ENCODE measurements at places on chromosomes 2 and 18.

GRCh38 chr18:43484710-43485109 is 207.4 kb upstream of the SYT4 start:
- DNase-seq = no peak

DNA sequence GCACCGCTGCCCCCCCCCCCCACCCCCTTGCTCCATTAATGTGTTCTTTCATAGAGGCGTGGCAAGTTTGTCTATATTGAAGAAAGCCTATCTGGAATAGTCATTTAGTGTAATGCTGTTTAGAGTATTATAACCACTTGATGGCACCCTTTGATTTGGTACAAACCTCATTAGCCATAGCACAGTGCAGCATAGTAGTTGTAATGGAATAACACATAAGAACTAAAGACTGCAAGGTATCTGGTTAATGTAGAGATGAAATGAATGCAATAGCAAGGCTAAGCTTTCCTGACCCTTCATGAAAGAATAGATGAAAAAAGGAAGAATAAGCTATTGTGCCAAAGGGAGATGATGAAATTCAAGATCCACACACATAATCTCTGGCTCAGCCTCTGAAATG is 81.9 kb downstream of the EHBP1 start:
- DNase-seq = no peak

DNA sequence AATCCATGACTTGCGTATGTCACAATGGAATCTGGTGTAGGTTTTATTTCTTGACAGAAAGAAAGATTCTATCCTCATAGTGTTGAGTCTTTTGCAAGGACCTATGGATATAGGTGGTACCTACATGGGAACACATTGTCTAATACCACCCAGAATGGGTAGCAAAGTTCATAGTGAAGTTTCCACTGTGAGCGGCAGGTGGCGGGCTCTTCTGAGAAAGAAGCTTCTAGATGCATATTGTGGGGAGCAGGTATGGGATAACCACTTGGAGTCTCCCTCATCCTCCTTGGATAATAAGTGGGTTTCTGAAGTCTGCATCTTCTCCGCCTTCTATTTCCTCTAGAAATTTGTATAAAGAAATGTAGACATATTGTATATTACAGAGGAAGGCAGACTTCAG is 44.9 kb downstream of the LINC00305 start:
- no peak for DNase-seq

DNA sequence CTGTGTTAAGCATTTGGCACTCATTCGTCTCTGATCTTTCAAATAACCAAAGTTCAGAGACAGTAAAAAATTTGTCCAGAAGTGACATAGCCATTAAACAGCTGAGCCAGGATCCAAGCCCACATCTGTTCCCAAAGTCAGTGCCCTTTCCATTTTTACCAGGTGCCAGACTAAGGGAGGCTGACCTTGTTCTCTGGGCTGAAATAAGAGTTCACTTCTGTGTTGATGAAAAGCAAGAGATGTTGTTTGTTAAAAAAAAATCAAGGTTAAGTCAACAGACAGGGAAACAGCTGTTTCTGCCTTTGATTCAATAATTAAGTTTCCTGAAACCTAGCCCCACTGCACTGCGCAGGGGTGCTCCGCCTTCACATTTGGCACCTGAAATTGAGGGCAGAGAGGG is 117.1 kb downstream of the PRKRA start:
- no peak for DNase-seq

DNA sequence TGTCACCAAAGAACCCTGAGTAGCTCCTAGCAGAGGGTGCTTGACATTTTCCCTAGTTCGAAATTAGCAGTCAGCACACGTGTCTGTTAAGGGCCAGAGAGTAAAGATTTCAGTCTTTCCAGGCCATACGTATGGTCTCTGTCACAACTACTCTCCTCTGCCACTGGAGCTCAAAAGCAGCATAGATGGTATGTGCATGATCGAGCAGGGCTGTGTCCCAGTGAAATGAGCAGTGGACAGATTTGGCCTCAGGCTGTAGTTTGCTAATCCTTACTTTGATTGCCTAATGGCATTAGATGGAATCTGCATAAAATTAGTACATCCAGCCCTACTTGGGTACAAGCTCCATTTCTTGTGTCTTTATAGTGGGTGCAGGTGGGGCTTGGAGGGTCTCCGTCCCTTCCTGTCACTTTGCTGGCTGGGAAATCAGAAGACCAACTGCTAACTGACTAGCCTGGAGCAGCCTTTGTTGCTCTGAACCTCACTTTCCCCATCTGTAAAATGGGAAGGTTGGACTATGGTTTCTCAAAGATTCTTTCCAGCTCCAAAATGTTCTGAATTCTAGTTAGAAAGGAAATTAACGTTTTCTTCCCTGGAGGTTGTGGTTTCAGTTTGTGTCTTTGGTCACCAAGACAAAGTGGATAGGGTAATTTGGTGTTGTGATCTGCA is 108.5 kb downstream of the GLI2 start:
- DNase-seq = no peak

- no peak for DNase-seq
These were observed 18.6 kb upstream of the TXNDC2 start for GRCh38 chr18:9867071-9867594.

- DNase-seq = no peak
These were observed 69.7 kb downstream of the MEP1B start for GRCh38 chr18:32259553-32259952.

GRCh38 chr2:181153886-181154285 is 173.5 kb downstream of the UBE2E3 start:
- no peak for DNase-seq

- DNase-seq = no peak
These were observed 157.1 kb downstream of the BAZ2B start for GRCh38 chr2:159459279-159459678.

DNA sequence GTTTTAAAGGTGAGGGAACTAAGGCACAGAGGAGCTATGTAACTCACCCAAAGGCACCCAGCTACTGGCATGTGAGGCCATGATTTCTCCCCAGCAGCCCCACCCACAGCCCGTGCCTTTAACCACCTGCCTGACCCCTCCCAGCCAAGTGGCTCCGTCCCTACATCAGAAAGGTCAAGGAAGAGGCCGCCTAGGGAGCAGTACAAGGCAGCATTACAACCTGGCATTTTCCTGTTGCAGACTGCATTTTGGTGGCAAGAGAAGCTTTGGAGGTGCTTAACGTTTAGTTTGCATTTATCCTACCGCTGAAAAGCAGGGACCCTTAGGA is 17.5 kb downstream of the STEAP3 start:
- DNase-seq = no peak

- no peak for DNase-seq
These were observed 142.0 kb downstream of the TDRD15 start for GRCh38 chr2:21265752-21266151.
